Activated CD4-positive, alpha-beta memory T cell treated with anti-CD3 and anti-CD28 coated beads, Interleukin-2, amount 10 ng/mL, durations not matched to agents 7 days and 5 days (primary cell): ENCODE measurements at places on chromosomes 13 and 19.

DNA sequence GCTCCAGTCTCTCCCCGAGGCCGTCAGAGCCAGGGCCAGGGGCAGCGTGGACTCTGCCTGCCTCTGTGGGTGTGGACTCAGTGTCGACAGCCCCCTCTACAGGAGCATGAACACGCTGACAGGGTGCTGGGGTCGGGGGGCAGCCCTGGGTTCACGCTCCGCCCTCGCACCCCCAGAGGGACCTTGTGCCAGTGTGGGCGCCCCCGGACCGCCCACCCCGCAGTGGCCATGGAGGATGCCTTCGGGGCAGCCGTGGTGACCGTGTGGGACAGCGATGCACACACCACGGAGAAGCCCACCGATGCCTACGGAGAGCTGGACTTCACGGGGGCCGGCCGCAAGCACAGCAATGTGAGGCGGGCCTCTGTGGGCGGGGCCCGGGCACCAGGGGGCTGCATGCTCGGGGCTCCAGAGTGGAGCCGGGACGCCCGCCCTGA, 8.3 kb downstream of the TRPM4 start:
- DNase-seq, result no peak

- peak; percentile 90 for DNase-seq
These were observed 1.5 kb downstream of the MIR17HG start for GRCh38 chr13:91348906-91349435.

- no peak for DNase-seq
These were observed 33.1 kb upstream of the CYP2S1 start for GRCh38 chr19:41159881-41160280.

- no peak for DNase-seq
These were observed 13.6 kb downstream of the MBNL2 start for GRCh38 chr13:97235549-97236231.

- no peak for DNase-seq
These were observed 99.0 kb downstream of the ARHGEF7 start for GRCh38 chr13:111213964-111214726.

- no peak for DNase-seq
These were observed 7.8 kb downstream of the MKNK2 start for GRCh38 chr19:2043251-2043641.

DNA sequence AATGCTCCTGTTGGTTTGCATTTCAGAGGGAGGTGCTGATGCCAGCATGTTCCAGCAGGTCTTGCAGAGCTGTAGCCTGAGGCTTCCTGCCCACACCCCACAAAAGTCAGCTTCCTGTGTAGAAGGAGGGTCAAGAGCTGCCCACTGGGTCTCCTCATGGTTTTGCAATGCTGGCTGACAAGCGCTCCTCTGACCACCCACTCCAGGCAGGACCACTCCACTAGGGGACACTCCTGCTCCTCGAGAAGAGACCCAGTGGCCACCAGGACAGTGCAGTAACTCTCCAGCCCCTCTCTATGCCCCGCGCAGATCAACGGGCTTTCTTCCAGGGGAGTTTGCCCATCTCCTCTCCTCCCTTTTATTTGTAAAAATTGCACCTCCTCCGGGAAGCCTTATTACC, 72.9 kb upstream of the UQCRFS1 start:
- DNase-seq, result no peak

- no peak for DNase-seq
These were observed 16.5 kb downstream of the SLC5A5 start for GRCh38 chr19:17888260-17888659.

DNA sequence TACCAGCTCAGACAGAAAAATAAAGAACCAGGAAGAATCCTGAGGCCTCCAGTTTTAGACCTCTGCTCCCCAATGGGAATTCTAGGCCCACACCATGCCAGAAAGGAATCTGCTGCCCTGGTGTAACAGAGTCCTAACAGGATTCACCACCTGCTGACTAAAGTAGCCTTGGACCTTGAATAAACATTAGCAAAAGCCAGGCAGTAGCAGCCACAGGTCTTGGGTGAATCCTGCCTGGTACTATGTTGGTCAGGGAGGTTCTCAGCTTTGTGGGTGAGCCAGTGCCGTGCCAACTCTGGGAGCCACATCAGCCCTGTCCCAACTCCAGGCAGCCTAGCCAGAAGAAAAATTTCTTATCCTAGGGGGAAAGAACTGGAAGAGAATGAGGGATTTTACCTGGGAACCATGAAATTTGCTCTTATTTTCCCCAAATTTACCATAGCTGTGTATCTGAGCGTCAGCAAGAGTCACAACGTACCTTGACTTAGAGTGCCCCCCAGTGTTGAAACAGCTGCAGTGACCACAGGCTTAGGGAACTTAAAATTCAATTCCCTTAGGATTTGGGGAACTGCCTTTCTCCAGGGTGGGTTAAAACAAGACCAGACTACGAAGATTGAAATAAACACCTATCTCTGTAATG, 1895.6 kb upstream of the PRR20A start:
- DNase-seq, result no peak

DNA sequence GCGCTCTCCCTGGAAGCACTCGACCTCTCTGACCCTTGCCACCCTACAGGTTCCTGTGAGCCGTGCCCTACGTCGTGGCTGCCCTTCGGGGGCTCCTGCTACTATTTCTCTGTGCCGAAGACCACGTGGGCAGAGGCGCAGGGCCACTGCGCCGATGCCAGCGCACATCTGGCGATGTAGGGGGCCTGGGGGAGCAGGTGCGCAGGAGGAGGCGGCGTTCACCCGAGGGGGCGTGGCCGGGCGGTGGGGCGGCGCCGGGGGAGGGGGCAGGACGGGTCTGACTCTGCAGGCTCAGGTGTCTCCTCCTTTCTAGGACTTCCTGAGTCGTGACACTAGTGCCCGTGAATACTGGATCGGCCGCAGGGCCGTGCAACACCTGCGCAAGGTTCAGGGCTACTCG, 26.4 kb downstream of the CLEC4M start:
- no peak for DNase-seq
